Stimulated activated CD4-positive, alpha-beta T cell treated with anti-CD3 and anti-CD28 coated beads, Interleukin-1b, Interleukin-23, amount 100 ng/mL, for 48 hours (primary cell): ENCODE measurements at places on chromosomes 16 and 17.

DNA sequence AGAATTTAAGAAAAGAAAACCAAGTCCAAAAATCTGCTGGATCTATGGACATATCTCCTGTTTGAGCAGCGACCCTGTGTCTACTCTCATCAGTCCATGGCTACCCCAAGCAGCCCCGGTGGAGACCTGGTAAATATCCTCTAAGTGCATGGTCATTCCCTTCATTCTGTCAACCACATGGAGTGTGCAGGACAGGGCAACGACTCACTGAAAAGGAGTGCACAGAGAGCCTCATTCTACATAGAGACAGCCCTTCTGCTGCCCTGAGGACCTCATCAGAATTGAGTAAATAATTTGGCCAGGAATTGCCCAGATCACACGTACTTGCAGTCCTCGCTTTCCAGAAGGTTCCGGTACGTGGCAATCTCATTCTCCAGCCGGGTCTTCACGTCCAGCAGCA is 3.0 kb downstream of the KRT38 start:
- no peak for DNase-seq

GRCh38 chr16:88762941-88763340 is 22.1 kb downstream of the PIEZO1 start:
- DNase-seq, result no peak

- DNase-seq, result no peak
These were observed 24.3 kb upstream of the B4GALNT2 start for GRCh38 chr17:49108318-49108717.

- no peak for DNase-seq
These were observed 926 bp downstream of the MYH10 start for GRCh38 chr17:8629371-8630226.

GRCh38 chr16:81629034-81629802 is 149.9 kb upstream of the PLCG2 start:
- no peak for DNase-seq

DNA sequence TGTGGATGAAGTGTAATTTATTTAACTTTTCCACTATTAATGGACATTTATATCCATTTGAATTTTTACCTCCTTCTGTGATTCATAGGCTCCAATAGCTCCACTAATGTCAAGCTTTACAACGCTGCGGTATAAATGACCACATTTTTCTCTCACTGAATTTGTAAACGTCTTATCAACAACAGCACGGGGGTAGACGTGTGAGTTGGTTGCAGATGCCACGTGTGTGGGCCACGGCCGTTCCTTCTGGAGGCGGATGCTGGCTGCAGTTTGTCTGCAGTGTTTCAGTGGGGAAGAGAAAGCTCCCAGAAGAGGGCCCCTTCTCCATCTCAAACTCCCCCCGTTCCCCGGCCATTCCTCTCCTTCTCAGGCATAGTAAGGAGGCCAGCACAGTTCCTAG is 68.2 kb upstream of the XYLT1 start:
- no peak for DNase-seq

GRCh38 chr17:6577686-6578263 is 21.4 kb upstream of the PITPNM3 start:
- no peak for DNase-seq

DNA sequence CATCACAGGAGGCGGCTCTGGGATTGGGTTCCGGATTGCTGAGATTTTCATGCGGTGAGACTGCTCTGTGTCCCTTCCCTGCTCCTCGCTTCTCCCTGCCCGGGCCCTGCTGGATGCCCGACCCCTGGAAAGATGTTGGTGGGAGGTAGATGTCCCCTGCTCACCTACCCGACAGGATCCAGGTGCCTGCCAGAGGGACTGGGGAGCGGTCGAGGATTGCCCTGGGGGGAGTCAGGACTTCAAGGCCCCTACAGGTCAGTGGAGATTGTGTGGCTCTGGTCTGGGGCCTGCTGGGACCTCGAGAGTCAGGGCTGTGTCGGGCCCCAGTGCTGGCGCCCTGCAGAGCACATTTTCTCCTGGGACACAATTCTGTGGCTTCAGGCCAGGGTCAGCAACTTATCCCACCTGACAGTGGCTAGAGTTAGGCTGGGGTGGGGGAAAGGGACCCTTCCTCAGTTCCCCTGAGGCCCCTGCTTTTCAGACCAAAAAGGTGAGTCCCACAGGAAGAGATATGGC is 3.3 kb downstream of the DECR2 start:
- DNase-seq, result no peak

DNA sequence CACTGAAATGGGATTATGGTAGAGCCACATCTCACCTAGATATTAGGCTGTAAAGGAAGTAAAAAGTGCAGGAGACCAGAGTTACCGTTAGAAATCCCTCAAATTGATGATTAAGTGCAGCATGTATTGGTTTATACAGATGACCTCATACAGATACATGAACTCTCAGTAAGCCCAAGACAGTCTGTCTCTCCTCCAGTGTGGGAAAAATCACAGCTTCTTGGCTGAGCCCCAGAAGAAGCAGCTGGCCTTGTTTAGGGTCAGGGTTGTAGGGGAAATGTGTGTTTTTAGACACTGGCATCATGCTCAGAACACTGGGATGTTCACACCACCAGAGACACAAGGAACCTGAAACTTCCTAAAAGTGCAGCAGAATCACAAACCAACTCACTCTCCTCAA is 135.9 kb downstream of the KATNIP start:
- DNase-seq, result no peak

GRCh38 chr16:77430360-77430759 is 4.5 kb downstream of the ADAMTS18 start:
- DNase-seq, result no peak

DNA sequence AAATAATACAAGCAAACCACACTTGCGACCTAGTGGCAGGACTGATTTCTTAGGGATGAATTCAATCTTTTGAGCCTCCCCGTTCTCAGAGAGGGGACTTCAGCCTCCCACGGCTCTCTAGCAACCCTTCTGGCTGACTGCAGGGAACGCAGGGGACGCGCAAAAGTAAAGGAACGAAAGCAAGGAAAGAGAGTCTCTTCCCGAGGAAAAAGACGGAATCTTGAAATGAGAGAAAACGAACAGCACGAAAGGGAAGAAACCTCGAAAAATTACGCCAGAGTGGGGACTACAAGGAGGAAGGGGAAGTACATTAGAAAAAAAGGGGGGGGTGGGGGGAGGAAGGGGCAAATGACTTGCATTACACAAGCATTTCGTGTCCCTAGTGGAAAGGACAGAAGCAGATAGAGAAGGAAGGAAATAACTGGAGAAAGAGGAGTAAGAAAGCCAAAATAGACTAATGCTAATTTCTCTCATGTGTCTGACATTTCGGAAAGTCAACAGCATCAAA is 1.2 kb downstream of the GRB2 start:
- DNase-seq, result peak; percentile 49

DNA sequence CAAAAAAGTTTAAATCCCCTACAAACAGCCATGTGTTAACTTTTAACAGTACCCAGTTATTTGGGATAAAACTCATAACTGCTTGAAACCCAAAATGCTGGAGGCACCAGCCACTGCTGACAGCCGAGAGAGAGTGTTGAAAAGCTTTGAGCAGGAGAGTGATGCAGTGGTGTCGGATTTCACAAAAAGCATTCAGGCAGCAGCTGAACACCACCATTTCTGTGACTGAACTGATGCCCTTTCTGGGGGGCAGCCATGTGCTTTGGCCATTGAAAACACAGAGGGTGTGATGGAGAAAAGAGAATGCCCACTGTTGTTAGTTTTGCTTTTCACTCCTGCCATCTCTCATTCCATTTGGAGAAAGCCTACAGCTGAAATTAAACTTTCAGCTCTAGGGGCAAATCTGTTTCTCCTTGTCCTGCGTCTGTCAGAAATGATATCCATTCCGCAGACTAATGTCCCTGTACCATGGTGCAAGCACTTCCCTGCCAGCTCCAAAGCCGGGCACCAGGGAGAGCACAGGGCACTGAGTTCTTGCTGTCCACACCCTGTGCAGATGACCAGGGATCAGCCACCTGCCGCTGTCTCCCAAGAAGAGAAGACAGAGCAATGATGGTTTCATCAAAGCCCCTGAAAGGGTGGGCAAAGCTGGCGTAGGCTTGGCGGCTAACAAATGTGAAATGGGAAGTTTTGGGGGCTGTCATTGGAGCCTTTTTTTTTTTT is 16.6 kb upstream of the MLYCD start:
- DNase-seq, result no peak

DNA sequence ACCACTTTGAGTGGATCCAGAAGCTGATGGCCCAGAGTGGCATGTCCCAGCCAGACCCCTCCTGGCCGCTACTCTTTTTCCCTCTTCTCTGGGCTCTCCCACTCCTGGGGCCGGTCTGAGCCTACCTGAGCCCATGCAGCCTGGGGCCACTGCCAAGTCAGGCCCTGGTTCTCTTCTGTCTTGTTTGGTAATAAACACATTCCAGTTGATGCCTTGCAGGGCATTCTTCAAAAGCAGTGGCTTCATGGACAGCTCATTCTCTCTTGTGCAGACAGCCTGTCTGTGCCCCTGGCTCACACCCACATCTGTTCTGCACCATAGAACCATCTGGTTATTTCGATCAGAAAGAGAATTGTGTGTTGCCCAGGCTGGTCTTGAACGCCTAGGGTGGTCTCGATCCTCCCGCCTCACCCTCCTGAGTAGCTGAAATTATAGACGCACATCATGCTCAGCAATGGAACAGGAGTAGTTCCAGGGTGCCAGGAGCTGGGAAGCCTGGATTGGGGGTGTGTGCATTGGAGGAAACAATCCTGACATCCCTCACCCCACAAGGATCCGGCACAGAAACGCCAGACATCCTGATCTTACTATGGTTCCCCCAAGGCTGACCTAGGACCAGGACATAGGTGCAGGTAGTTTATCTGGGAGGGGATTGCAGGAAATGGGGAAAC is 4.6 kb downstream of the PRSS21 start:
- no peak for DNase-seq

- peak; percentile 90 for DNase-seq
These were observed 96.3 kb downstream of the RAB11FIP4 start for GRCh38 chr17:31487648-31488263.

DNA sequence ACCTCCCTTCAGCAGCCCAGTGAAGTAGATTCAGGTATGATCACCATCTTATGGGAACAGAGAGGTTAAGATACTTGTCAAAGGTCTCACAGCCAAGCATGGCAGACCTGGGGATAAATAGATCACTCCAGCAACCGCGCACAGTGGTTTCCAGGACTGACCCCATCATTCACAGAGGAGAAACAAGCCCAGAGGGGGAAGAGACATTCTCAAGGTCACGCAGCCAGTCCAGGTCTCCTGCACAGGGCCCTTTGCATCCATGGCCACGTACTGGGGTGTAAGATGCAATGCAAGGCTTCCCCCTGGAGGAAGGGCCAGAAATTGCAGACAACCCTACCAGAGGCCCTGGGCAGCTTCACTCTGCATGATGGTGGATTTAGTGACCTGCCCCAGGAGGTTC is 19.9 kb downstream of the TLE7 start:
- DNase-seq, result peak; percentile 32

GRCh38 chr17:7235693-7236665 is 1.7 kb upstream of the DVL2 start:
- no peak for DNase-seq

GRCh38 chr16:76162046-76162445 is 115.2 kb upstream of the CNTNAP4 start:
- no peak for DNase-seq

DNA sequence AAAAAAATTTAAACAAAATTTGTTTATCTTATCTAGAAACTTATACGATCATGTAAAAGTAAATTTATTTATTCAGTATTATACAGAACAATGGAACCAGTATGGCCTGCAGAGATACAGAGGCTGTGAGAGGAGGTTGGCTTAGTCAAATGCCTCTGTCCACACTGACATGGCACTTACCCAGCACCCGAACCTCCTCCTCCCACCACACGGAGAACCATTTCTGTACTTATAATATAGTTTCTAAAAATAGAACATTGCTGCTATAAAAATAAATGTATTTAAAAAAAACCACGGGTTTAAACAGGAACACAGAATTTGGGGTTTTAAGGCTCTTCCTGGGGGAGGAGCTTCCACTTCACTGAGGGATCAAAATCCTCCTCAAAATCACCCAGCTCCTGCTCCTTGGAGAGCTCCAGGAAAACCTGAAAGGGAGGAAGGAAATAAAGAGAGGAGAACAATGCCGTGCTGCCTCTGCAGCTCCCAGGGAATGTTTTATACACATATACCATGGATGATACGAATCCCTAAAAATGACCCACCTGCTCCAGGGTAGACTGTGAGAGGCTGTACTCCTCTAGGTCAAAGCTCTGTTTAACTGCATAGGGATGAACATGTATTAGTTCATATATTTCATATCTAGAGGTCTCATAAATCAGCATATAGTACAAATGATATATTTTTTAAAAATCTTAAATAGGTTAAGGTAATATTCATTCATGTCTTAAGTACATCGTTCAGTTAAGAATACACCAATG is 87.3 kb downstream of the ABCA8 start:
- DNase-seq, result no peak

GRCh38 chr17:83057793-83058265 is 21.6 kb upstream of the METRNL start:
- no peak for DNase-seq

DNA sequence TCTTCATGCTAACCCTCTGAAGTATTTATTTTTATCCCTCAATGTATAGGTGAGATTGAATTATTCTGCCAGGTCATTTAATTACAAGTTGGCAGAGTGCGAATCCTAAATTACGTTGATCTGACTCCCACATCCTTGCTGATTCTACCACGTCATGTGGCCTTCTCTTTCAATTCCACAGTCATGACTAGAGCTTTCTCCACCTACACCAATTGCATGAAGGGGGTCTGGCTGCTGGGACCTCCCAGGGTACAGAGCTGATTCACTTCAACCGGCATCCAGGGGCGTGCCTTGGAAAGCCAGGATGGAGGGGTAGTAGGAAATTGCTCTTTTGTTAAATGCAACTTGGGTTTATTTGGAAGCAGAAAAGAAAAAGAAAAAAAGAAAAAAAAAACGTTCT is 41.1 kb upstream of the CDH13 start:
- DNase-seq, result no peak

- no peak for DNase-seq
These were observed 41.7 kb downstream of the CNGB1 start for GRCh38 chr16:57929250-57929649.

DNA sequence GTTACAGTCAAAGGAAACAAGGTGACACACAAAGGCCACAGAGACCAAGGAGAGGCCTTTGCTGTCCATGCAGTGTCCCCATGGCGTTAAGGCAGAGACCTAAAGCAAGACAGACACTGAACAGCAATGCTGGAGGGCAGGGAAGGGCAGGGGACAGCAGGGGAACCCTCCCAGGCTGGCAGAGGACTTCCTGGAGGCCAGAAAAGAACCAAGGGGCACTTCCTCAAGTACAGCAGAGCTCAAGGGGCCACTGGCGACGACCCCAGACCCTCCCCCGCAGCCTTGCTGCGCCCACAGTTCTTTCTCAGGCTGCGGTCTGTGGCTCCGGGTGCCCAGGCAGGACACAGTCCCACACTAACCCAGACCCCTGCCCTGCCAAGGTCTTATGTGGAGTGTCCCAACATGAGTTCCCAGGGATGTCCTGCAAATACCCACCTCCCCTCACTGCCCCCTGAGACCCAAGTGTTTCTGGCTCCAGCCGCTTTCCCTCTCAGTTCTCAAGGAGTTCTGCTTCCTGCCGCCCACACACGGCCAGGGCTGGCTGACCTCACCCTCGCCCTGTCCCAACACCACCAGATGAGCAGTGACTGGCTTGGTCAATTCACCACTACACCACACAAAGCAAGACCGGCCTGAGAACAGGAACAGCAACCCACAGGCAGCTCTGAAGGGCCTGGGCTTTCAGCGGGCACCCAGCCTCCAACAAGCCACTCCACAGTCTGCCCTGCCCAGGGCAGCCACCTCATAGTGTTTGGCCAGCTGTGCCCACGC is 4.2 kb downstream of the CLCN7 start:
- no peak for DNase-seq
